NCI-H1417 (cell line): ENCODE measurements at places on chromosomes 5 and 9.

DNA sequence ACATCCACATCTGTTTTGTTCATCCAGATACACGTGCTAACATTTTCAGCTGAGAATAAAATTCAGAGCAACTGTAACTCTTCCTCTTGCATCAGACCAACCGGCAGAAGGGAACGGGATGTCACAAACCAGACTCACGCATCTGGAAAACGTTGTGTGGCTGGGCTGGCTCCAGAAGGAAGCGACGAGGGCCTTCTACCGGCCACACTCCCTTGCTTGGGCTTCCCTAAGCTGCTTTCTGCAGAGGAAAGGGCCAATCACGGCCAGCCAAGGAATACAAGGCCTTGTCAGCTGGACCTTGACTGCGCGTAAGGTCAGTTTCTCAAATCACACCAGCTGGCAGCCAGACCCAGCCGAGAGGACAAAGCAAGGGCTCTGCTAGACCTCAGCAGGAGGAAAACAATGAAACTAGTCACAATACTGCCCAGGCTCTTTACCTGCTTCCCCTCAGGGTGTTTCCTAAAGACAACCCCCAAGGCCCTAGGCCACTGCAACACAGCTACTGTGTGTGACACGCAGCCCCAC lies 106.1 kb downstream of the THBS4 start:
- DNase-seq: no peak

DNA sequence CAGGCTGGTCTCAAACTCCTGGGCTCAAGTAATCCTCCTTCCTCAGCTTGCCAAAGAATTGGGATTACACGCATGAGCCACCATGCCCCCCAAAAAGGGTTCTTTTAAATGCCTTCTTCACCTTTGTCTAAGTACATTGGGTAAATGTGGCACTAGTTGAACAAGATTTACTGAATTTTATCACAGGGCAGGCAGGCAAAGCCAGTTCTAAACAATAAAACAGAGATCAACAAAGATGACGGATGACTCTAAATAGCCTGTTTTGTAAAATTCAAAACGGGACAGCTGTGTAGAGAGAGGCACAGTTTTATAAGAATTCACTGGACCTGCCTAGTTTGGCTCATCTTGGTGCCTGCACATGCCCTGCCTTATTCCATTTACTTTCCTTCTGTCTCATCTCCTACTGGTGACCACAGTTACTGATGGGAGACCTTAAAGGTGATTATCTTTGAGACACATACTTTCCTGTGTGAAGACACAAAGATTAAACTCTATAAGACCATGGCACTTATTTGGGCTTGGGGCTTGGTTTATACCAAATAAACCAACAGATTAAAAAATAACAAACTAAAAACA lies 149.6 kb upstream of the DMRT1 start:
- DNase-seq: no peak

- DNase-seq: no peak
These were observed 36.9 kb downstream of the CLINT1 start for GRCh38 chr5:157821822-157822622.

DNA sequence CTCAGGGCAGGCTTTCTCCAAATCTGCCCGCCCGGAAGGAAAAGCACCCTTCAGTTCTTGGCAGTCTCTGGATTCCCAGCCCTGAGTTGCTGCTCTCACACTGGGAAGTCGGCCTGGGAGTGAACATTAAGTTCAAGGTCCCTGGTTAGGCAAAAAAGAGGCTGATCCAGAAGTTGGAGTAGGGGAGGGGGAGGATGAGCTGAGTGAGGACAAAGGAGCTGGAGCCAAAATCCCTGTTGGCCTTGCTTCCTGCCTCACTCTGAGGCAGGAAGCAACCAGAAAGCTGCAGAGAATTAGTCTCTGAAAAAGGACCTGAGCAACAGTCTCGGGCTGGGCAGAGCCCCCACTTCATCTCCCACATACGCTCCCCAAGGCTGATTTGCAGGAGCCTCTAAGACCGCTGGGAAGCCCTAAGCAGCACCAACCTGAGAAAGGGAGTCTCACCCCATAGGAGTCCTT lies 15.0 kb upstream of the RPS14 start:
- no peak for DNase-seq

- DNase-seq: peak; percentile 0
These were observed 134.0 kb upstream of the MAP3K1 start for GRCh38 chr5:56681346-56681745.

- DNase-seq: no peak
These were observed 2.5 kb upstream of the LMX1B start for GRCh38 chr9:126611193-126611591.

DNA sequence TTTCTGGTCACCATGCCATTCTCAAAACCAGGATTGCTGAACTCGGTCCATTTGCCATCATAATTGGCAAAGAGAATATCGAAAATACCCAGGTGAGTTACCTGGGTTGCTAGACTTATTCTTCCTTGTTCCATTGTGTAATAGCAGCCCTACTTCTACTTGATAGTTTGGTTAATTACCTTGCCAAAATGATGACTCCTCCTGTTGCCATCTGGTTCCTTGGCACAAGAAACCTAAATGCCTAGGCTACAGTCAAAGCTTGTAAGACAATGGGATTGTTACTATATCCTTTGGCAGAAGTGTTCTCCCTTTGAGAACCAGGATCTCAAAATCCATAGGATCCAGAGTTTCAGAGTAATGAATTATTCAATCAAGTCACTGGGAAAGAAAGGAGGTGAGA lies 373.2 kb upstream of the ACTBL2 start:
- no peak for DNase-seq

GRCh38 chr5:127549551-127549950 lies 32.1 kb downstream of the PRRC1 start:
- DNase-seq: no peak

DNA sequence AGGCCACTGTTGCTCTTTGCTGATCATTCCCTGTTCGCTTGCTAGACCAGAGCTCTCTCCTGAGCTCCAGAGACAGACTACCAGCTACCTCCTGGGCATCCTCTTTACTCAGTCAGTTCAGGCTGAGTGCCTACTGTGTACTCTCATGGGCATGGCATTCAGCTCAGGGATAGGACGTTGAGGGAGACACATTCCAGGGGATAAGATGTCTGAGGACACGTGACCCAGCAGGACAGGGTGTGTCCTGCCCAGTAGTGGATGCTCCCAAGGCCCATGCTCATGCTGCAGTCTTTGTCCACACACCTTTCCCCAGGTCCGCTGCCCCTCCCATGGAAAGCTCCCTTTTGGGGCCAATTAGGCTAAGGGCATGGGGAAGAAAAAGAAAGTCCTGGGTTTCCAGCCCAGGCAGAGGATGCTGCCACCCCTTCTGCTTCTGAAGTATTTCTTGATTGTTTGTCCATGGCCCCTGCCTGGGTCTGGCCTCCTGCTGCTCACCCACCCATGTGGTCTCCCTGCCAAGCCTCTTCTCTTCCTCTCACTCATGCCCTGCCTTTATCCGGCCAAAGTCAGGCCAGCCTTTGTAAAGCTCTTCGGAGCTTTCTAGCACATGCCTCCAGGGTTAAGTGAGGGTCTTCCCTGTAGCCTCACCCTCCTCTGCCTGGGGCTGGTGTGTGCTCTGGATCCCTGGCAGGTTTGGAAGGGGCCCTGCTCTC lies 60.5 kb upstream of the PITX1 start:
- no peak for DNase-seq

GRCh38 chr5:94094793-94095441 lies 353.5 kb upstream of the POU5F2 start:
- DNase-seq: no peak

DNA sequence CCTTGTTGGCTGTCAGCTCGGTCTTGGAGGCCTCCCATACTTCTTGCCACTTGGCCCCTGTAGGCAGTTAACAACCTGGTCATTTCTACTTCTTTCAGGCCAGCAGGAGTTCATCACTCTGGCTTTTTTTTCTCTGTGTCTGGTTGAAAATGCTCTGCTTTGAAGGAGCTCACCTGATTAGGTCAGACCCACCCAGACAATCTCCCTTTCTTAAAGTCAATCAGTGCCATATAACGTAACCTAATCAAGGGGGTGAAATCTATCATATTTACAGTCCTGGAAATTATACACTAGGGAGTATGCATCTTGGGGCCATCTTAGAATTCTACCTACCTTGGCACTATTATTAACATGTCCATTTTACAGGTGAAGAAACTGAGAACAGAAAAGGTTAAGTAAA lies 155.4 kb downstream of the SREK1 start:
- no peak for DNase-seq

DNA sequence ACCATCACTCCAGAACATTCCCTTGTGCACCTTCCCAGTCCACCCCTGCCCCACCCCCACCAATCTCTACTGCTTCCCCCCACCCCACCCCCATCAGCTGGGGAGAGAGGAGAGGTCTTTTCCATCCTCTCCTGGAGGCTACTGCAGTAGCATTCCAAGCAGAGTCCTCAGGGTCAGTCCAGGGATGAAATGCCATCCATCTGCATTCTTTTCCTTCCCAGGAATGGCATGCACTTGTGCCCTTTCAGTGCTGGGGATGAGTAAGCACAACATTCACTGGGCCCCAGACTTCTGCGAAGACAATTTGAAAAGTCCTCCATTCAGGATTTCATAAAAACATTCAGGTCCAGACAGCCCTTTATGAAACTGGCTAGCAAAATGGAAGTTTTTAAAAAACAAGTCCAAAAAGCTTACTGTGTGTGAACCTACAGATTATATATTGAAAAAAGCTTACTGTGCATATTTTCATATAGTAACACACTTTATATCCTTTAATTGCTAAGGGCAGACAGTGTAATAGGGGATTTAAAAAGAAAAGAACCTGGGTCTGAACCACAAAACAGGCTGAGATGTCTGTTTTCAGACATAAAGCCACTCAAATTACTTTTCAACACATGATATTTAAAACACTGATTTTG lies 50.0 kb upstream of the GOLPH3 start:
- no peak for DNase-seq

GRCh38 chr9:126829035-126829434 lies 24.2 kb downstream of the ZBTB43 start:
- DNase-seq: no peak

GRCh38 chr9:94014066-94014654 lies 59.0 kb upstream of the BARX1 start:
- peak; percentile 3 for DNase-seq

DNA sequence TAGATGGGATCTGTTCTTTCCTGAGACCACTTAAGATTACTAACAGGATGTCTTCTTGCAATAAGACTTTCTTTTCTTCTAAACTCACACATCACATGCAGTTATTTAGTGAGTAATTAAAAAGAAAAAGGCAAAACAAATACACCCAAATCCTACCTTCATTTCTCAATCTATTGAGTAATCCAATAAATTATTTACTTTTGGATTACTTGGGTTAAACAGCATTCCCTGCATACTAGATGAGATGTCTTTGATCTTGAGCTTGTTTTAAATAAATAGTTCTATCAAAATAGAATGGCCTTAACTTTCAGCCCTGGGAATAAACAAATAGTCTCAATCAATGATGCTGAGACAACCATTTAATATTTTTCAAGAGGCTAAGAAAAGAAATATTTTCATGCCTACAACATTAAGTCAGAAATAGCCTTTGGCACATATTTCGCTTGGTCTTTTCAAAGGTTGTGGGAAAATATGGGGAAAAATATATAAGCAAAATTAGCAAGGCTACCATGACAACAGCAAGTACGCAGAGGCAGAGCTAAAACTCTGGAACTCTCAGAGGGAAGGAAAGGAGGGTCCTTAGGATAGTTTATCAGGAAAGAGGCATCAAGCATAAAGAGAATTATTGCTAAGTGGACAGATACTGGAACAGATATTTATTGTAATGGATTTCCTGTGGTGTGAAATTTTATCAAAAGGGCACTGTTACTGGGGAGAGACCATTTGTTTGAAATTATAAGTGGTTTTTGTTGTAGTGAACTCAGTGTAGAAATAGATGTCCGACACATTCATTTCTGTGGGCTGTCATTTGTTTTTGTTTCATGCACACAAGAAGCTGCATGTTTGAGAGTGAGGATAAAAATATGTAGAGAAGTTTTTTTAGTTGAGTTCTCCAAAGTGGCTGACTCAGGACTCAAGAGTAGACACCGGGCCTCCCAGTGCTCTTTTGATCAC lies 70.2 kb upstream of the CDH6 start:
- DNase-seq: no peak

DNA sequence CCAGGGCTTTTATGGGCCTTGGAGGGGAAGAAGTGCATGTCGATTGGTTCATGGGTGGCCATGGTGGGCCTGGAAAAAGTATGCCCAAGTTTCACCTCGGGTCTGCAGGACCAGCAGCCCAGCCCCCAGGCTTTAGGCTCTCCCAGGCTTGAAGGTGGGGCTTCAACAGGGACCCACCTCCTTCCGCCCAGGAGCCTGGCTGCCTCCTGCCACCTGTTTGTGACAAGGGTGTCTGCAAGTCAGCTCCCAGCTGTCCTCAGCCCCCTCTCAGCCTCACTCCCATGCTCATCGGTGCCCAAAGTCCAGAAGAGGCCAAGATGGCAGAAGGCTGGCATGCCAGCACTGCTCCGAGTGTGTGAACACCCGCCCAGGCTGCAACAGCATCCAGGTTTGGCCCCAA lies 1063.2 kb upstream of the ACO1 start:
- DNase-seq: no peak

GRCh38 chr5:177123789-177124485 lies 9.6 kb upstream of the NSD1 start:
- DNase-seq: no peak

DNA sequence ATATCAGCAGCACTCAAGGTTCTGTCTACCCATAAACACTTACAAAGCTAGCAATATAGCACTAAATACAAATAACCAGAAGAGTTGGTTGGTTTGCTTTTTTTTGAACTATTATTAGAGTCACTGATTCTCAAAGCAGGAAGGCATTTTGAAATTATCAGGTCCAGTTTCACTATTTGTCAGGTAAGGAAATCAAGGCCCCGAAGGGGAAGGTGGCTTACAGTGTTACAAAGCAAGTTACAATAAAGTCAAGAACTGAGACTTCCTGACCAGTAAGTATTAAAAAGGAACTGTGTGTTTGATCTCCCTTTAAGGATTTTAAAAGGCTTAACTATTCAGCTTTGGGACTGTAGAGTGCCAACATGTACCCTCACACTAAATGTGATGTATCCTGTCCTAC lies 10.8 kb downstream of the C5orf15 start:
- DNase-seq: no peak

GRCh38 chr9:79572032-79572607 lies 355 bp downstream of the TLE4 start:
- peak; percentile 76 for DNase-seq

- no peak for DNase-seq
These were observed 210.1 kb downstream of the MTRR start for GRCh38 chr5:8079056-8079455.

DNA sequence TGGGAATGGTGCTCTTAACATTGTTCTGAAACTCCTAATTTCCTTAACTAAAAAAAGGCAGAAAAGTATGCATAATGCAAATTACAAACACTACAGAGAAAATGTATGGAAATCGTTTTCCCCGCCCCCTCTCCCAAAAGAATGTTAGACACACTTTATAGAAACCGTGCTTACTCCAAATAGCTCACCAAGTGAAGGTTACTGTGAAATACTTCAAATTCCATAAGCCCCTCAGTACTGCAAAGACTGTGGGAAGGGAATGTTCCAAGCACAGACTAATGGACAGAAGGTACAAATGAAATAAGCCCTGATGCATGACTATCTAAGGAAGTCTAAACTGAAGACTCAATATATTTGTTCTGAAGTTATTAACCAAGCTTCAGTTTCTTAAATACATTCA lies 12.5 kb downstream of the MAPKAP1 start:
- no peak for DNase-seq
